T-cell (primary cell): ENCODE measurements at places on chromosomes 11 and 22.

DNA sequence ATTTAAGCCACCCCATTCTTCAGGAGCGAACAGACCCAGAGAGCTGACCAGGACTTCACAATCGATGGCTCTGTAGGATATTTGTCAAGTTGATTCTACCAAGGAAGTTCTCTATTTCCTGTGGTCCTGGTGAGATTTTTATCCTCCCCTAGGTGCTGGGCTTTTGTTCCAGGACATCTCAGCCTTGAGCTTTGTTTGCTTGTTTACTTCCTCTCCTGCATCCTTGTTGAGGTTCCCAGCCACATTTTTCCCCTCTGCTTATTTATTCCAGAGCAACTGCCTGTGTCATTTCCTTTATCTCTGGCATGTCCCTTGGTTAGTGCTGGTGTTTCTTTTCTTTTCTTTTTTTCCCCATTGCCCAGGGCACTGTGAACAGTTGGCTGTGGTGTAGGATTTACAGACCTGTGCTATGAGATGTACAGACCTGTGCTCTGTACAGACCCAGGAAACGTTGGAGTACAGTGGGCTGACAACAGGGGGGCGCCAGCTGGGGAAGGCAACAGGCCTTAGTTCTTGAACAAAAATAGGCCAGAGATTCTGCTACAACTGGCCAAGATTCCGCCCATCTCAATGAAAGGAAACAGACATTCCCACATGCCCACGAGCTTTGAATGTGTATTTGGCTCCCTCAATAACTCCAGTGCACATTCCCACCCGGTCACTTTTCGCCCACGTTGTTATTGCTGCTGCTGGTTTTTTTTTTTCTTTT is 235.9 kb upstream of the DDI1 start:
- DNase-seq = no peak

DNA sequence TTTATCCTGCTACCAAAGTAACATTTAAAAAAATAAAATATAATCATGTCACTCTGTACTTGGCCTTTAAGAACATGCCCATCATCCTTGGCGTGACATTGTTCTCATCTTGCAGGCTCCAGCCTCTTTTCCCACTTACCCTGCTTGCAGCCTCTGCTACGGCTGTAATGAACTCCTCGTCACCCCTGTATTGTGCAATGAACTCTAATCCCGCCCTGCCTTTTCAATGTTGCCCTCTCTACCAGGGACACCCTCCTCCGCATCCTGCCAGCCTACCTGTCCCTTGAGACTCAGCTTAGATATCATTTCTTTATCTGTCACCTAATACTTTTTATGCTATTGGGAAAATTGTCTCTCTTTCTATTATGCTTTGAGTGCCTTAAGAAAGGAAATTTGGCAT is 12.6 kb upstream of the MMP20 start:
- DNase-seq = no peak

DNA sequence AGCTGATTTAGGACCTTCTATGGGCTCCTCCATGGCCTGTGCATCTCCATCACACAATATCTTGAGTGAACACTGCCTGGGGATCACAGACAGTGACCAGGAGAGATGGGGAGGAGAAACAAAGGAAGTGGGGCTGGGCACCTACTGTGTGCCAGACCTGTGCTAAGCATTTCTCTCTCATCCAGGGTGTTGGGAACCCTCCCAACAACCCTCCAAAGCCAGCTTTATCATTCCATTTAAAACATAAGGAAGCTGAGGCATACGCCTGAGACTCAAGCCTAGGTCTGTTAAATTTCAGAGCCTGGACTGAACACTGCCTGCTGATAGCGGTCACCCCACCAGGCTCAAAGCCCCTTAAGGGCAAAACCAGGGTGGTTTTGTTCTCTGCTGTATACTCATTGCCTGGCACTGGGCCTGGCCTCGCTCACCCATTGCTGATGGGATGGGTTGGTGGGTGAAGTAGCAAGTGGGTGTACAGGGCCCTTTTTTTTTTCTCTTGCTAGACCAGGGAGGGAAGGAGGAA is 130.1 kb downstream of the MN1 start:
- no peak for DNase-seq

GRCh38 chr11:67032830-67033551 is 10.1 kb downstream of the SYT12 start:
- DNase-seq = no peak

GRCh38 chr11:47361419-47361818 is 8.9 kb upstream of the MYBPC3 start:
- DNase-seq = no peak
